ENCODE measurements at places on chromosomes 6 and 20. TPM values are rescaled to one million over a fixed set of nuclear protein-coding genes. Genes with fewer than 3 reads are reported as not detected.

FAM209A gene
- not detected for total RNA-seq

RIPOR3 gene
- not detected for total RNA-seq

SLC17A4 gene
- total RNA-seq, result not detected

DNA sequence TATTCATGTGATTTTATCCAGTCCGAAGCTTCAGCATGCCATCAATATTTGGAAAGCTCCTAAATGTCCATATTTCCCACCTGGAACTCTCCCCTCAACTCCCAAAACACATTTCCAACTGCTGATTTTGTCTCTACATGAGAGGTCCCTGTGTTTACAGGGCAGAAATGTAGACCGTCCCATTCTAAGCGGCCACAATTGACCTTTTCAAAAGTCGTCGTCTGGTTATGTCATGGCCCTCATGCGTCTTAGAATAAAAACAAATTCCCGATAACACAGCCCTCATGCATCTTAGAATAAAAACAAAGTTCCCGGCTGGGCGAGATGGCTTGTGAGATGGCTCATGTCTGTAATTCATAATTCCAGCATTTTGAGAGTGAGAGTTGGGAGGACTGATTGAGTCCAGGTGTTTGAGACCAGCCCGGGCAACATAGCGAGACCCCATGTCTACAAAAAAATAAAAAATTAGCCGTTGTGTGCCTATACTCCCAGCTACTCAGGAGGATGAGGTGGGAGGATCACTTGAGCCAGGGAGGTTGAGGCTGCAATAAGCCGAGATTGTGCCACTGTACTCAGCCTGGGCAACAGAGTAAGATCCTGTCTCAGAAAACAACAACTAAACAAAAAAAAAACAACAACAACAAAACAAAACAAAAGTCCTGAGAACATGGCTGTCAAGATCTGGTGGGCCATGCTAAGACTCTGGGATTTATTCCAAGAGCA lies 6.4 kb upstream of the ZNF217 start:
- H3K4me3 ChIP-seq, result no peak overlapping the region
- peaks cover 15% of the 10 kb centered on the region for H3K4me1 ChIP-seq
- no peak overlapping the region for H3K27ac ChIP-seq
- DNase-seq, result no peak
- H3K27me3 ChIP-seq, result no peaks in the 10 kb centered on the region

GRCh38 chr20:46299078-46299477 lies 9.2 kb downstream of the CDH22 start:
- no peaks in the 10 kb centered on the region for H3K36me3 ChIP-seq
- no peak overlapping the region for H3K27ac ChIP-seq
- H3K4me3 ChIP-seq, result no peak overlapping the region
- peaks cover 10% of the 10 kb centered on the region for H3K27me3 ChIP-seq
- no peaks in the 10 kb centered on the region for H3K4me1 ChIP-seq

DNA sequence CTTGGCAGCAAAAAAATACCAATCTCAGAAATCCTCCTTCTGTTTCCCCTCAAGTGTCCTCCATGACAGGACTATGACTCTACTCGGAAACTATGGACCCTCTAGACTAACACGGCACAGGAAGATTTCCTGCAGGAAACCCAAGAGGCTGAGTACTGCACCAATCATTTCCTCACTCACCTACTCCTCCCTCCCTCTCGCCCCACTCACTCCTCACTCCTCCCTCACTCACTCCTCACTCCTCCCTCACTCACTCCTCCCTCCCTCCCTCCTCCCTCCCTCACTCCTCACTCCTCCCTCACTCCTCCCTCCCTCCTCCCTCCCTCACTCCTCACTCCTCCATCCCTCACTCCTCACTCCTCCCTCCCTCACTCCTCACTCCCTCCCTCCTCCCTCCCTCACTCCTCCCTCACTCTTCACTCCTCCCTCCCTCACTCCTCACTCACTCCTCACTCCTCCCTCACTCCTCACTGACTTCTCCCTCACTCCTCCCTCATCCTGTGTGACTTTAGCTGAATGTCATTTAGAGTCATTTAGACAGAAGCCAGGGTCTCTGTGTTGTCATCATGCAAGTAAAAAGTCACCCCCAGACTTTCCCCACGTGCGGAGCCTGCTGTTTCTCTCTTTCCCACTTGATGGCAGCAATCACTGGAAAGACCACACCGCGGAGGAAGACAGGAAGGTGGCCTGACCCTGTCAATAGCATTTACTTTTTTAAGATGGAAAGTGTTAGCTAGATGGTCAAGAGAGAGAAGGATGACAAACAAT lies 226.8 kb upstream of the PDE10A start:
- no peaks in the 10 kb centered on the region for H3K36me3 ChIP-seq
- no peak overlapping the region for H3K27ac ChIP-seq
- peak; percentile 74 for DNase-seq
- H3K27me3 ChIP-seq, result peaks cover 16% of the 10 kb centered on the region
- no peaks in the 10 kb centered on the region for H3K4me1 ChIP-seq

All from GM23248 (cell line).